NCI-H1048 (cell line): ENCODE measurements at places on chromosomes 2 and 18.

DNA sequence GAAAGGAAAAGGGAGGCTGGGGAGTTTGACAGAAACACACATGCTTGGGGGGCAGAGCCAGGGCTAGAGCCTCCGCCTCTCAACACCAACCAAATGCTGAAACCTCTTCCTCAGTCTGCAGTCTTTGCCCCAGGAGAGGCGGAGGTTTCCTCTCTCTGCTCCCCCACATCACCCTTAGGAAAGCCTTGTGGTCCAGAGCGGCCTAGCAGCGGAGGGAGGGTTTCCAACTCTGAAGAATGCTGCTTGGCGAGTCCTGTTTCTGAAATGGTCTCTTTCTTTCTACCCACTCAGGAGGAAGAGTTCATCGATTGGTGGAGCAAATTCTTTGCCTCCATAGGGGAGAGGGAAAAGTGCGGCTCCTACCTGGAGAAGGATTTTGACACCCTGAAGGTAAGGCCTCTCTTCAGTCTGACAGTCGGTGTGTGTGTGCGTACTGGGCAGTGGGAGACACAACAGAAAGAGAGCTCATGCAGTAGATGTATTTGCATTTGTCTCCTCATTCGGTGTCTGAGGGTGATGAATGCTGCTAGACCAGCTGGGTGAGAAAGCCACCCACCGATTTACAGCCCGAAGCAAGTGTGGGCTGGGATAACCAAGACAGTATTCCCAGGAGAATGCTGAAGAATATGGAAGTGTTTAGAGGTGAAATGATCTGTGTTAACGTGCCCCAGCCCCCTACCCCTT lies 190.5 kb downstream of the DYSF start:
- DNase-seq = no peak

DNA sequence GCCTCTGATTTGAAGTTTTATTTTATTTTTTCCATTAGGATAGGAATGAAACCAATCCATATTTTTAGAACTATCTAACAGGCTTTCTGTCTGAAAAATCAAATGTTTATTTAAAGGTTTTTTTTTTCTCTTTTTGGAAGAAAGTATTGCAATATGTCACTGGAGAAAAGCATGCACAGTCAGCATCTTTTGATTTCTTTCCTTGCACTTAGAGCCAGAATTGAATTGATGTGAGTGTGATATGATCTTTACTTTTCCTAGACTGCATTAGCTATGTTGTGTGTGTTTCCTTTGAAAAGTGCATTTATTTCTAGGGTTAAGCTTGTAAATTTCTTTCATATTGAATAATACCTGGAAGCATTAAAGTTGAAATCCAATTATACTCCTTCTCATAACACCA lies 87.6 kb downstream of the ASXL3 start:
- no peak for DNase-seq

DNA sequence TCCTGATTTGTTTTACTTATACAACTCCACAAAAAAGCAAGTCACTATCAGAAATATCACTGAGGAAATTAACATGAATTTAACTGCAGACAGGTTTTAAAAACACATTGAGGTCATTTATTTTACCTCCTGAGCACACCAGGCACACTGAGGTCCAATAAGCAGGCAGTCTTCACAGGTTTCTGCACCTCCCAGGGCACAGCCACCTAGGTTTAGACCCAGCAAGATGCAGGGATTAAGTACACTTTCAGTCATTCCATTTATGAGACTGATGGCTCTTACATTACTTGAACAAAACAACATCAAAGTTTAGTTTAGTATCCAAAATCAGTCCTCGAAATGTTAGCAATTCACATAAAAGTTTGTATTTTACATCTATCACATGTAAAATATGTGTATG lies 1.0 kb downstream of the ITGB6 start:
- no peak for DNase-seq

DNA sequence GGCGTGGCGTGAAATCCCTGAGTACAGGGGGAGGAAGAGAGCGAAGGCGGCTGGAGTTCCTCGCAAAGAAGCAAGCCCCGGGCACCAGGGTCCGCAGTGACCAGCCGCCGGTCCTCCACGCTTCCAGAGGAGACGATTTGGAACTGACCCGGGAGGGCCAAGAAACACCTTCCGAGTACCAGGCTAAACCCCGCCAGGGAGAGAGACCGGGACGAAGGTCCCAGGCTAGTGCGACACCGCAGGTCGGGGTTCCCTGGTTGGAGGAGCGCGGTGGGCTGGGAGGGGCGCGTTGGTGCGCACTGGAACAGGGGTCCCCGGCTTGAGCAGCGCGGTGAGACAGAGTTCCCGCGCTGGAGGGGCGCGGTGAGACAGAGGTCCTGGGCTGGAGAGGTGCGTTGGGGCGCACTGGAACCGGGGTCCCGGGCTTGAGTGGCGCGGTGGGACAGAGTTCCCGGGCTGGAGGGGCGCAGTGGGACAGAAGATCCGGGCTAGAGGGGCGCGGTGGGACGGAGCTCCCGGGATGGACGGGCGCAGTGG lies 901 bp downstream of the WDFY1 start:
- no peak for DNase-seq

- no peak for DNase-seq
Measured at GRCh38 chr18:53261241-53261640, 921.2 kb downstream of the DCC start.

DNA sequence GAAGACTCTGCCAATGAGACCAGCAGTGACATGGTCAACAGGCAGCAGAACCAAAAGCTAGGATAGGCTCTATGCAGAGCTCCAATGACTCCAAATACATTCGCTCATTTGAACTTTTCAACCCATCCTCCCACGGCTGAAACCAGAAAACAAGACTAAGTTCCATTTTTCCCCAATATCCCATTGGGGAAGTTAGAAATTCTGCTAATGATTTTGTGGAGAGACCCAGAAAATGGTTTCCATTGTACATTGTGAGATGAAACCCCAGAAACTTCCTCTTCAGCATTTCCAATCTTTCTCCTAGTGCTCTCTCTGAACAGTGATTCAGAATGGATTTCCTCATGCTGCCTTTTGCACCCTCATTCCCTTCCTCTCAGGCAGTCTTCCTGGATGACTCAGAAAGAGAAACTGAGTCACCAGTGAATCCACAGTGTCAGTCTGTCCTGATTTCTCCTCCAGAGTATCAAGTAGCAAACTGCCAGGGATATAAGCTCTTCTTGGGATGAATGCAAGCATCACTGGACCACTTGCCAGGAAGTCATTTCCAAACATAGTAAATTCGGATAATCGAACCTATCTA lies 467.7 kb upstream of the ID2 start:
- no peak for DNase-seq

DNA sequence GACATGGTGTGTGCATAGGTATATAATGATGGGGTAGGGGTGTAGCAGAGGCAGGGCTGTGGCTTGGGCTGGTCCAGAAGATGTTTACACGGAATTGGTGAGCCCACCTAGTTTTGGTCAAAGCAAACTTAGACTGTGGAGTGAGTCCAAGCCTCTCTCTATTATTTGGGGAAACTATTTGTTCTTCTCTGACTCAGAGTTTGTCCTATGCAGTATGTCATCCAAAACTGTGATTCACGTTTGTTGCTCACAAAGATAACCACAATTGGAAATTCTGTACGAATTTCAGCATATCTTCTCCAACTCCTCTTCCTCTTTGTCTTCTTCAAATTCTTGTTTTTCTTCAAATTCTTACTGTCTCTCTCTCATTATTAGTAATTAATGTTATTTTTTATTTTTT lies 292.9 kb downstream of the XIRP2 start:
- DNase-seq = no peak

DNA sequence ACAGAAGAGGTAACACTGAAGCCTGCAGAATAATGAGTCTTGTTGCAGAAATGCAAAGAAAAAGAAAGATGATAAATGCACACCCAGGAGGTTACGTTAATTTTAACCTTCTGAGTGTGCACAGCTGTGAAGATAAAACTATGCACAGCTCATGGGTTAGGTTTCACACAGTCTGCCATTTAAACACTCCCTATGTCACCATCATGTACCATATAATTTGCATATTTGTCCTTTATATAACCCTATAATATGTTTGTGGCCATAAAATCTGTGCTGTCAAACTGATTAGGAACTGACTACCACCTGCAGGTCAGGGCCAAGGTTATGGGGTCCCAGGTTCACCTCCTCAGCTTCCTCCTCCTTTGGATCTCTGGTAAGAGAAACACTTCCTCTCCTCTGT lies 205.5 kb downstream of the RPIA start:
- no peak for DNase-seq

- DNase-seq = no peak
Measured at GRCh38 chr2:15432642-15433256, 128.4 kb downstream of the NBAS start.

DNA sequence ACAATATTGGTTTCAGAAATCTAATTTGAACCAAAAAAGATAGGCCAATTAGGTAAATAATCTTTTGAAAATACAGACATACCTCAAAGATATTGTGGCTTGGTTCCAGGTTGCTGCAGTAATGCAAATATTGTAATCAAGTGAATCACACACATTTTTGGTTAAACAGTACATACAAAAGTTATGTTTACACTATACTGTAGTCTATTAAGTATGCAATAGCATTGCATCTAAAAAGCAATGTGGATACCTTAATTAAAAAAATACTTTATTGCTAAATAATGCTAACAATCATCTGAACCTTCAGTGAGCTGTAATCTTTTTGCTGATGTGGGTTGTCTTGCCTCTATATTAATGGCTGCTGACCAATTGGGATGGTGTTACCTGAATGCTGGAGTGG lies 67.3 kb downstream of the KYNU start:
- no peak for DNase-seq

DNA sequence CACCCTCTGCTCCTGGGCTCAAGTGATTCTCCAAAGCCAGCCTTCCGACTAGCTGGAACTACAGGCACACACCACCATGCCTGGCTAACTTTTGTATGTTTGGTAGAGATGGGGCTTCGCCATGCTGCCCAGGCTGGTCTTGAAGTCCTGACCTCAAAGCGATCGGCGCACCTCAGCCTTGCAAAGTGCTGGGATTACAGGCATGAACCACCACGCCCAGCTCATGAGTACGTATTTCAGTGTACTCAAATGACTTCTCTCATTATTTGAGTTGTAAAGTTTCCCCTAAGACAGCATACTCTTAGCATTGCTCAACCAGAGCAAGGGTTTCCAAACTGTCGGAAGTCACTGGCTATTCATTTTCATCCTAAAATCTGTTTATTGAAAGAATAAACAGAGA lies 40.3 kb downstream of the IMPA2 start:
- no peak for DNase-seq

- no peak for DNase-seq
Measured at GRCh38 chr2:210132239-210132638, 39.0 kb downstream of the KANSL1L start.

GRCh38 chr2:206323486-206323885 lies 49.0 kb downstream of the ZDBF2 start:
- DNase-seq = no peak

DNA sequence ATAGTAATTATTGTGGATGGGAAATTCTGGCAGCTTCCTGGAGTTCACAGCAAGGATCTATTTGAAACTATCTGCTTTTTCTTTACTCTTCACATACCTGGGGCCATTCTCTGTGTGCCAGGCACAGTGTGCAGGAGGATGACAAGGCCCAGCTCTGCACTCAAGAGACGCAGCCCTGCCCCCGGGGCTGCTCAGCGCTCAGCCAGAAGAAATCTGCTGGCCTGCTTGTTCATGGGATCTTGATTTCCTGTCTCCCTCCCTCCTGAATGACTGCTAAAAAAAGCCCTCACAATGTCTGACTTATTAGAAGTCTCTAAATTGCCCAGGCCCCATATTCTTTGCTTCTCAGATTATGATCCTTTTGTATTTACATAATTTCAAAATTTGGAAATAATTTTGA lies 210.9 kb downstream of the DCDC2C start:
- DNase-seq = no peak

DNA sequence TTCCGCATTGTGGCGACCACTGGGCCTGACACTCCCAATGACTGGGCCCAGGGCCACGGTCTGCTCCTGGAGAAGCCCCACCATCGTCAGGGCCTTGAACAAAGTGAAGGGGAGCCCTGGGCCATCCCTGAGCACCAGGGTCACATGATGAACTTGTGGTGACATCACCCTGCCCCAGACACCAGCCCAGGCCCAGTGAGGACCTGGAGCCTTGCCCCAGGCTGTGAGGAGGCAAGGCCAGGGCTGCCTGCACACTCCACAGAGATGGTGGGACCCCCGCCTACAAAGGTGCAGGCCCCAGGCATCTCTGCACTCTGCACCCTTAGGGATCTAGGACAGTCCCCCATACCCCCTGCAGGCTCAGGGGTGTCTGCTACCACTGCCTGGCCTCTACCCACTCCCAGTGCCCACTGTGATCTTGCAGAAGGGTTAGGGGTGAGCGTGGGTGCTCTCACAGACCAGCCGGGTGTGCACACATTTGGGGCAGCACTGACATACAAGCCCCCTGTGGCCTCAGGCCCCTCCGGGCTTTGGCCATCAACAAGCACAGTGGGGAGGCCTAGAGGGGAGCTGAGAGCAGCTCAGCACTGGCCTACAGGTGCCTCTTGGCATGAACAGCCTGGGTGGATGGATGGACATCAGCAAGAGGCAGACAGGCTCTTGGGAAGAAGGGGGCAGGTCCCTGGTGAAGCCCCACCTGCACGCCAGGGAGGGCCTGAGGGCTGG lies 624.0 kb upstream of the LRRTM4 start:
- no peak for DNase-seq

GRCh38 chr18:51943281-51943680 lies 396.7 kb upstream of the DCC start:
- DNase-seq = no peak

DNA sequence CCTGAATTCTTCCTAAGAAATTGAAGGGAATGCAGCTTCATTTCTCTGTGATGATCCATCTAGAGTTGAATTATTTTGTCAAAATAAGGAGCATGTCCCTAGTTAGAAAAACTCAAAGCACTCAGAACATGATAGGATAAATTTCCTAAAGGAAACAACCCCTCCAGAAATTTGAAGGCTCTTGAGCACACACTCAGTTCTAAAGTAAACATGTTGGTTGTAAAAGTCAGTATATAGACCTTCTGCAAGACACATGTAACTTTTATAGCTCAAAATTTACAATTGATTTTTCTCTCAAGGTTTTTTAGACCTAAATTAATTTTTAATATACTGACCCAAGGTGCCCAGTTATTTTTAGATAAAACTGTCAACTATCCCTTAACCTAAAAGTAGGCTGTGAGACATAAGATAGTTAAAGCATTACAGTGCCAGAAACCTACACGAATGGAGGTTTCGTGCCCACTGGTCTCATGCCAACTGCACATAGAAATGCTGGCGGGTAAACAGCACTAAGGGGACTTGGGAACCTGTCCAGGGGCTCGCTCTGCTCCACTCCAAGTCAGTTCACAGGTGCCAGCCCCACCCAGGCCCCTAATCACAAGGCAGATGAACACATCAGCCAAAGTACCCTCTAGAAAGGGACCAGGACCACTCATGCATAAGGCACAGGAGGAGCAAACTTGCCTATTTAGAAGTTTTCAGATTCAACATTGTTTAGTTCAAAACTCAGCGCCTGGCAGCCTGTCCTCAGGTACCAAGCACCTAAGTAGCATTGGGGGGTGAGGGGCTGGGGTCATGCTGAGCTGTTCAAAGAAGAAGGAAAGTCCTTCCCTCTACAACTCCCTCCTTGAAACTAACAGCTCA lies 106.5 kb downstream of the SMC6 start:
- no peak for DNase-seq
